Osteocyte (in vitro differentiated cells): ENCODE measurements at places on chromosomes 4 and X. TPM values are rescaled to one million over a fixed set of nuclear protein-coding genes. Genes with fewer than 3 reads are reported as not detected.

HERC3 gene
- 15.4 and 16.0 TPM in 2 replicates for total RNA-seq

DNA sequence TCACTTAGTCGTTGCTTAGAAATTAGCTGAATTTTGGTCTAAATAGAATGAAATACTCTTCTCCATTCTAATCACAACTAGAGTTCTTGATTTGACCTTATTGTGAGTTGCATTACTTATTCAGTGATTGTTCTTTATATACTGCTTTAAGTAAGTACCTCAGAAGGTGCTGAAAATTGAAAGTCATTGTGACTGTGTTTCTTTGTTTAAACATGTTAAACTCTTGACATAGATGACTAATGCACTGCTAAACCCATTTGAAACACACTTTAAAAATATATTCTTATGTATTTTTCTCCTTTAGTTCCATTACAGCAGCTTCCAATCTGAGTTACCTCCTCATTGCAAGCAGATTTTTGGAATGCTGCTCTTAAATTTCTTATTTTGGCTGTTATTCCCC, 9.1 kb downstream of the TSPAN7 start:
- no peaks in the 10 kb centered on the region for H3K4me1 ChIP-seq
- DNase-seq, result no peak
- H3K27ac ChIP-seq, result no peak overlapping the region
- H3K27me3 ChIP-seq, result peaks cover 2% of the 10 kb centered on the region

- H3K4me3 ChIP-seq, result no peak overlapping the region
- no peak overlapping the region for H3K27ac ChIP-seq
- H3K4me1 ChIP-seq, result no peaks in the 10 kb centered on the region
These were observed 291.3 kb downstream of the GALNTL6 start for GRCh38 chr4:172104539-172104938.

TMPRSS11A gene
- not detected in 2 replicates for total RNA-seq

DNA sequence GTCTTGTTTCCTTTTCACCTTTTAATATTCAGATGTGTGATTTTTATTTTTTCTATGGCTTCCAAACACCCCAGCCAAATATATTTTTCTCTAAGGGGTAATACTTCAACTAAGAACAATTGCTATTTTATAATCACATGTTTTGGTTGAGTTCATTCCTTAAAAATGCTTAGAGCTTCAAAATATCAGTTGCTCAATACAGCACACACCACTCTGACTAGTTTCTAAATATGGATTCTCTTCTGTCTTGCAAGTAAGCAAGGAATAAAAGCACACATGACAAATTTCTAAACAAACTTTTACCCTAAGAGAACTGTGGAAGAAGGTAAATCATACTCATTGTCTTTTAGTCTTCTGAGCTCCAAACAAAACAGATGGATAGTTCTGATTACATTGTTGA, 27.2 kb downstream of the ANTXR2 start:
- no peak for DNase-seq
- H3K27me3 ChIP-seq, result no peaks in the 10 kb centered on the region
- H3K36me3 ChIP-seq, result peaks cover 3% of the 10 kb centered on the region
- H3K4me3 ChIP-seq, result no peak overlapping the region
- H3K27ac ChIP-seq, result no peak overlapping the region

GRCh38 chrX:142312591-142312990, 107.5 kb upstream of the MAGEC2 start:
- H3K4me1 ChIP-seq, result no peaks in the 10 kb centered on the region
- DNase-seq, result no peak
- no peak overlapping the region for H3K4me3 ChIP-seq
- no peaks in the 10 kb centered on the region for H3K27me3 ChIP-seq
- no peaks in the 10 kb centered on the region for H3K36me3 ChIP-seq

GRCh38 chrX:1518512-1518911, 18.5 kb downstream of the P2RY8 start:
- H3K4me1 ChIP-seq, result no peaks in the 10 kb centered on the region
- no peak overlapping the region for H3K4me3 ChIP-seq
- H3K27ac ChIP-seq, result no peak overlapping the region
- H3K36me3 ChIP-seq, result no peaks in the 10 kb centered on the region

DNA sequence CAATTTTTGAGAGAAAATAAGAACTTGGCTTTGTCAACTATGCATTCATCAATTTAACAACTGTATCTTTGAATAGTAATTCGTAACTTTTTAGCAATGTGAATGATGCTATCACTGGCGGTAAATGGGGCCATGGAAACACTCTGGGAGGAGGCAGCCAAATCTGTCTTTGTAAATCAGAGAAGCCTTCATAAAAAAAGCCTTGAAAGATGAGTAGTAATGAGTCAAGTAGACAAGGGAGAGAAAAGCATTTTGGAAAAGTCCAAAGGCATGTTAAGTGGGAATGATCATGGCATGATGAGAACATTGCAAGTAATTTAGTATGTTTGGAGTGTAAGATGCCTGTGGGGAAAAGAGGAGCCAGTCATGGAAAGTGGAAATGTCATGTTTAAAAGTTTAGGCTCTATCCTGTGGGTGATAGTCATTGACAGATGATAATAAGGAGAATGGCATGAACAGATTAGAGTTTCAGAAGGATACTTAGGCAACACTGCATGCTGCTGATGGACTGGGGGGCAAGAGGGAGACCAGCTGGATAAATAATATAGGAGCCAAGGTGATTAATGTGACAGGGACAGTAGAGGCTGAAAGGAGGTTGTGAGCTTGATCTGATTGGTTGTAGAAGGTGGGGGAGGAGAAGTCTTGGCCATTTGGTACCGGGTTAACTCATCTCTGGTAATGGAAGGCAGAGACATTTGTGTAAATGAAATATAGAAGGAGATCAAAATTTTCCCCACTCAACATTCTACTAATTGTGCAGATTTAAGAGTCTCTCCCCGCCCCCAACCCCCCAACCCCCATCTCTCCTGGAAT, 16.3 kb downstream of the SPRY1 start:
- no peaks in the 10 kb centered on the region for H3K36me3 ChIP-seq
- no peak overlapping the region for H3K4me3 ChIP-seq
- no peaks in the 10 kb centered on the region for H3K27me3 ChIP-seq
- peaks cover 44% of the 10 kb centered on the region for H3K4me1 ChIP-seq
- no peak for DNase-seq

FAM47E gene
- total RNA-seq, result 0.55 and 0.70 TPM in 2 replicates

GABRQ gene
- total RNA-seq, result not detected in 2 replicates

DNA sequence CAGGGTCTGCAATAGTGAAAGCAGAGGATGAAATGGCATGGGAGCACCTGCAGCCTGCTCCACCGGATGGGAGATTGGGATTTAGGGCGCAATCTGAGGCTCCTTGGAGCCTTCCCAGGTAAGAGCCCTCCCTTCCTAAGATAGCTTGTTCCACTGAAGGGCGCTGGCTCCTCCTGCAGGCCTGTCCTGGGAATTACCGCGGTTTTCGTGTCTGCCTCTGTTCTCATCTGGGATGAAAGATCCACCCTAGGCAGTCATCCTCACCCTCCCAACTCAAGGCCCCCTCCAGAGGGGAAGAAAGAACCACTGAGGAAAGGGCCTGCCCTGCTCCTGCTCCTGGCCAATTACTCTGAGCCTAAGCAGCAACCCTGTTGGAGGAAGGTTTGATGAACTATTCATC, 547.5 kb downstream of the SMARCA1 start:
- DNase-seq, result no peak
- H3K4me1 ChIP-seq, result no peaks in the 10 kb centered on the region
- no peaks in the 10 kb centered on the region for H3K27me3 ChIP-seq
- H3K27ac ChIP-seq, result no peak overlapping the region

DNA sequence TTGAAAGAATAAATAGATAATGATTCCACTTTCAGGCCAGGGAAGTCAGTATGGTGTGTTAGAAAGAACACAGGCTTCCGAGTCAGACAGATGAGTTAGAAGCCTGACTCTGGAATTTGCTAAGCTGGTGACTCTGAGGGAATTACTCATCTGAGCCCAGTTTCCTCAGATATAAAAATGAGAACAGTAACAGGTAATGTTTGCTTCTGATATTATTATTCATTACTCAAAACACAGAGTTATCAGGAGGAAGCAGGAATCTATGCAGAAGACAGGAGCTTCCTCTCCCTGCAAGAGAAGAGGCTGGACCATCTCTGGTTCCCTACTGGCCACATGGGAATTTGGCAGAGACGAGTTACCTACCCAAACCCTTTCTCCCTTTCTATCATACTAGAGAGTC, 163.1 kb downstream of the EVC2 start:
- DNase-seq, result no peak
- H3K36me3 ChIP-seq, result peaks cover 6% of the 10 kb centered on the region
- H3K27me3 ChIP-seq, result peaks cover 24% of the 10 kb centered on the region

GRCh38 chr4:26029568-26030131, 115.6 kb downstream of the SMIM20 start:
- H3K27ac ChIP-seq, result no peak overlapping the region
- H3K4me3 ChIP-seq, result no peak overlapping the region
- peaks cover 31% of the 10 kb centered on the region for H3K4me1 ChIP-seq
- no peaks in the 10 kb centered on the region for H3K36me3 ChIP-seq

DNA sequence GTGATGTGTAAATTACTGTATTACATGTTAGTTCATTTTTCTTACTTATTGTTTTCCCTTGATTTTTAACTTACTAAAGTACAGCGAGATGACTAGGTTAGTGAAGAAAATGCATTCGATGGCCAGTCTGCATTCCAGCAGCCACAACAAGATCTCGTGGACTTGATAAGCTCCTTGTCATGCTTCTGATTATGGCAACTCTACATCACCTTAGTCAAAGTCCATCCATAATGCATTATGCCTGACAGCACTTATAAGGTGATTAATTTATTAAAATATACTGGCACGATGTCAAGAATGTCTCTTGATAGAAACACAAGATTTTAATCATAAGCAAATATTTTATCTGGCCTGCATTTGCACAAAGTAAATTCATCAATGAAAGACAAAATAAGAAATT, 109.9 kb upstream of the NAP1L5 start:
- no peak for DNase-seq
- H3K27ac ChIP-seq, result no peak overlapping the region
- no peaks in the 10 kb centered on the region for H3K27me3 ChIP-seq
- peaks cover 8% of the 10 kb centered on the region for H3K4me1 ChIP-seq

GRCh38 chr4:113823291-113823659, 61.7 kb upstream of the CAMK2D start:
- H3K27ac ChIP-seq, result no peak overlapping the region
- peaks cover 20% of the 10 kb centered on the region for H3K4me1 ChIP-seq
- DNase-seq, result no peak
- no peak overlapping the region for H3K4me3 ChIP-seq
- no peaks in the 10 kb centered on the region for H3K36me3 ChIP-seq

ASB5 gene
- 0.32 TPM in 1 of 2 replicates, not detected in the other for total RNA-seq

LANCL3 gene
- total RNA-seq, result 0.03 and 0.05 TPM in 2 replicates

SMPX gene
- total RNA-seq, result not detected in 2 replicates

- H3K27ac ChIP-seq, result no peak overlapping the region
- H3K27me3 ChIP-seq, result peaks cover 37% of the 10 kb centered on the region
- H3K4me1 ChIP-seq, result peaks cover 6% of the 10 kb centered on the region
- H3K36me3 ChIP-seq, result no peaks in the 10 kb centered on the region
These were observed 24.9 kb upstream of the SGMS2 start for GRCh38 chr4:107799669-107800450.

DNA sequence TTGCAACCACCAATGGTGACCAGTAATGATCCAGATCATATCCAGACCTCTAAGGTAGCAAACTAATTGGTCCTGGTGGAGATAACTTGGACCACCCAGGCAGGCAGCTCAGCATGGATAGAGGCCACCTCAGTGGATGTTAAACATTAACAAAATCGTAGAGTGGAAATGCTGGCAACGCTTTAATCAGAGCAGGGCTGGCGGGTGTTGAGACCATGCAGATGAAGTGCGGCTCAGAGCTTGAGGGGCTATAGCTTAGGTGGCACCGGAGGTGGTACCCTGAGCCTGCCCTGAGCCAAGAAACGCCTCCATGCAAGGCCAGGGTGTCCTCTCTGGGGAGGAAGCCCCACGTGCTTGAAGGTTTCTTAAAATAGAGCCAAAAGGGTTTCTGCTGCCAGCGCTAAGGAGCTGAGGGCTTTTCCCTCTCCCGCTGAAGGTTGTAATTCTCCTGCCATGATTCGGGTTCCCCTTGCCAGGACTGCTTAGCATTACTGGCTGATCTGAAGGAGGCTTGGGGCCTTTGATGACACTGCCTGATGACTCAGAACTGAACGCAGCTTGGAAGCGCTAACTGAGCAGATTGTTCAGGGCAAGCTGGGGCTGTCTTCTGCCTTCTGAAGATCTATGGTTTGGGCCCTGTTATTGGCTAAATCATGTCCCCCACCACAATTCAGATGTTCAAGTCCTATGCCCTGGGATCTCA, 177.8 kb upstream of the ATP6AP2 start:
- H3K4me1 ChIP-seq, result no peaks in the 10 kb centered on the region
- no peak for DNase-seq
- H3K4me3 ChIP-seq, result no peak overlapping the region

DNA sequence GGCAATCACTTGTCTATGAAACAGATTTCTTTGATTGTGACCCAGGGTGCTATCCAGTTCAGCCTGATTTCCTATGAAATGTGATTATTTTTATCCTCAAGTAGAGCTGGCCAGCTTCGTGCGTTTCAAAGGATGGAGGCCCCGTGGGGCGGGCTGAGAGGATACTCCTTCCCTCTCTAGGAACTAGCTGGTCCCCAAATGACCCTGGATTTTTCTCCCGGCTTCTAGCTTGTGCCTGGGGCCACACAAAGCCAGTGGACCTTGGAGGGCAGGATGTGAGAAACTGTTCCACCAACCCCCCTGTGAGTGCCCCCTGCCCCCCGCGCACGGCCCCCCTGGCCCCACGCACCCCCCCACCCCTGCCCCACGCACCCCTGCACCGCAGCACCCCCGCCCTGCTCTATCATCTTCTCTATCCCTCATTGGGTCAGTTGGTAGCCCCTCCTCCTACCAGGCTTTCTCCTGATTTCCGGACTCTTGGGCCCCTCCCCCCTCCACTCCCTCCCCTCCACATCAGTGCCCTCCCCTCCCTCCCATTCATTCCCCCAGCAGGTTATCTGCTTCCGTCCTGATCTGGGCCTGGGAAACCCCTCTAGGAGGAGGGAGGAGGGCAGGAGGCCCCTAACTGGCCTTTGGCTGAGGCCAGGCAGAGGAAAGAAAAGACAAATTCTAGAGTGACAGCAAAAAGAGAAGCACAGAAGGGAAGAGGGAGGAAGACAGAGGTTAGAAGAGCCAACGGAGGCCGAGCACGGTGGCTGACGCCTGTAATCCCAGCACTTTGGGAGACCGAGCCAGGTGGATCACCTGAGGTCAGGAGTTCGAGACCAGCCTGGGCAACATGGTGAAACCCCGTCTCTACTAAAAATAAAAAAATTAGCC, 3.3 kb downstream of the XPNPEP2 start:
- H3K27me3 ChIP-seq, result peaks cover 4% of the 10 kb centered on the region
- peaks cover 22% of the 10 kb centered on the region for H3K4me1 ChIP-seq
- no peak overlapping the region for H3K27ac ChIP-seq
- no peak for DNase-seq

FGF16 gene
- total RNA-seq, result not detected in 2 replicates

PPARGC1A gene
- 10.2 and 11.8 TPM in 2 replicates for total RNA-seq

GRCh38 chrX:47293106-47293505, 60.3 kb downstream of the USP11 start:
- no peak overlapping the region for H3K27ac ChIP-seq
- H3K27me3 ChIP-seq, result peaks cover 11% of the 10 kb centered on the region
- peaks cover 8% of the 10 kb centered on the region for H3K4me1 ChIP-seq
- DNase-seq, result no peak
